ENCODE measurements at places on chromosomes 11 and 22.

DNA sequence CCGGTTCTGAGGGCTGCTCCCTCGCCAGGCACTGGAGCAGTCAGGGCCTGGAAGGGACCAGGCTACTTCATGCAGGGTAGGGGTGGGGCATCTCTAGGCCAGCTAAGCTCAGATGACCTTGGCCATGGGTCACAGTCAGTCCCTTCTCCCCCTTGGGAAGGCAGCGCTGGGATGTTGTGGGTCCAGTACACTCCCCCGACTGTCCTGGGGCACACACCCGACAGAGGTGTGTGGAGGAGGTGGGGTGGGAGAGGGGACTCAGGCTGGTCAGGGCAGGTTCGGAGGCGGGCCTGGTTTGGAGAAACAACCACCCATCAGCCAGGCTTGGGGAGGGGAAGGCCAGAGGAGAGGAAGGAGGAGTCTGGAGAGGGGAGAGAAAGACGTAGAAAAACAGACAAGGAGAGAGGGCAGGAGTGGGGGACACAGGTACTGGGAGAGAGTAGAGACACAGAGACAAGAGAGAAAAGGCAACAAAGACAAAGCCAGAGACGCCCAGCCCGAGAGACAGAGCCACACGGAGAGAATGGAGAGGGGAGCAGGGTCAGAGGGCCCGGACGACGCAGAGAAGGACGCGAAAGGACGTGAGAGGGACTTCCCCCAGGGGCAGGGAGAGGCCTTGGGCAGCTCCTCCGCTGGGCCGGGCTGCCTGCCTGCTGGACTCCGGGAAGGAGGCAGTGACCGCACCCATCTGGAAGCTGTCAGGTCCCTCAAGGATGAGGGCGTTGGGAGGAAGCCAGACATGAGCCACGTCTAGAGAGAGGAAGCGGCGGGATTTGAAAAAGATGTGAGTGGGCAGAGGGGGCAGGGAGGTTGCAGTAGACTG lies 30.6 kb upstream of the TSKU start:
- DNase-seq: no peak

DNA sequence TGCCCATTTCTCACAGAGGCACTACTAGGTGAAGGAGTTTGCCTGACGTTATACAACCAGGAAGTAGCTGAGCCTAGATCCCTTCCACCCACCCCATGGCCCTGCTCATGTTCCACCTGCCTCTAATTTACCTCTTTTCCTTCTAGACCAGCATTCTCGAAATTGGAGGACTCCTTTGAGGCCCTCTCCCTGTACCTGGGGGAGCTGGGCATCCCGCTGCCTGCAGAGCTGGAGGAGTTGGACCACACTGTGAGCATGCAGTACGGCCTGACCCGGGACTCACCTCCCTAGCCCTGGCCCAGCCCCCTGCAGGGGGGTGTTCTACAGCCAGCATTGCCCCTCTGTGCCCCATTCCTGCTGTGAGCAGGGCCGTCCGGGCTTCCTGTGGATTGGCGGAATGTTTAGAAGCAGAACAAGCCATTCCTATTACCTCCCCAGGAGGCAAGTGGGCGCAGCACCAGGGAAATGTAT lies 14.1 kb downstream of the PIK3IP1 start:
- DNase-seq: peak; percentile 52

DNA sequence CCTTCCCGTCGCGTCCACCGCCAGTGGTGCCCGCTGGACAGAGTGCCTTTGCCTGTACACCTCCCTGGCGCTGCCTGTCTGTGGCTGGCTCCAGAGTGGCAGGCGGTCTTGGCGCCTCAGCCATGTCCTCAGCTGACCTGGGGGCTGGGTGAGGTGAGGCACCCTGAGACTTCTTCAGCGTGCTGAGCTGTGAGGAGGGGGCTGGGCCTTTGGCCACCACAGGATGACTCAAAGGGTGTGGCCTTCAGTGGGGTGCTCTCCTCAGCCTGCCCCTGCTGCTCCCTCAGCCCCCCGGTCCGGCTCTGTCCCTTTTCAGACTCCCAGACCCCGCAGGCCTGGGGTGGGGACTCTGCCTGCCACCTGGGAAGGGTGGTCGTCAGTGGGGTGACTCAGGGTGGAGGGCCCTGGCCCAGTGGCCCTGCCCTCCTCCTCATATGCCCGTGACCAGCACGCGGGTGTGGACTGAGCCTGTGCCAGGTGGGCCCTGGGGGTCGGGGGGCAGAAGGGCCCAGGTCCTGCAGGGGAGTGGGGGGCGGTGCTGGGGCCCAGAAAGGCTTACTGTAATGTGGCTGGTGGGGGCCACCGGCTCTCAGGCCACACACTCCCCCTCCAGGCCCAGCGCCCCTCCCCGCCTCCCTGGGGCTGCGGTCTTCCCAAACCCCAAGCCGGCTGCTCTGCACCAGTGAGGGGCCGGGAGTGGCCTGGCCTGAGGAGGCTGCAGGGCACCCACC lies 15.9 kb downstream of the CRELD2 start:
- DNase-seq: peak; percentile 46

DNA sequence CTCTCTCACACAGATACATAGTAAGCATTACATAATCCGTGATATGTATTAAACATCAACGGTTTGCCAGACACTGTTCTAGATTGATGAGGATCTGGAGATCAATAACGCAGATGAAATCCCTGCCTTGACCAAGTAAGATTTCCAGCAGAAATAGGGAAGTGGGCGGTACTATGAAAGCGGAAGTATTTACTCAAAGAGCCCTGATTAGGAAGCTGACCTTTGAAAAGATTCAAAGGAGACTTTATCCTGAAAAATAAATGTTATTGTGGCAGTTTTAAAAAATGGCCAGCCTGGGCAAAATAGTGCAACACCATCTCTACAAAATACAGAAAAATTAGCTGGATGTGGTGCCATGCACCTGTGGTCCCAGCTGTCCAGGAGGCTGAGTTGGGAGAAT lies 26.8 kb downstream of the GAB2 start:
- DNase-seq: no peak

DNA sequence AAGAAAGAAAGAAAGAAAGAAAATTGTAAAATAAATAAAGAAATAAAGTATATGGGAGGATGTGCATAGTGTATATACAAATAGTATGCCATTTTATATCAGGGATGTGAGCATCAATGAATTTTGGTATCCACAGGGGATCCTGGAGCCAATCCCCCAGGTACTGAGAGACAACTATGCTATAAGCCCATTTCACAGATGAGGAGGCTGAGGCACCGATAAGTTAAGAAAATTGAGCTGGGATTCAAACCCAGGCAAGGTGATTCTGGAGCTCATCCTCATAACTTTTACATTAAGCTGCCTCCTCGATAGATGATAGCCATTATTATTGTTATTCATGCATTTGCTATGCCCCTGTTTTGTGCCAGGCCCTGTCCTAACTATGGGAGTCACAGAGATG lies 47.0 kb upstream of the ACCSL start:
- no peak for DNase-seq

- no peak for DNase-seq
Observed at GRCh38 chr11:111736621-111737443, 29.4 kb downstream of the PPP2R1B start.

DNA sequence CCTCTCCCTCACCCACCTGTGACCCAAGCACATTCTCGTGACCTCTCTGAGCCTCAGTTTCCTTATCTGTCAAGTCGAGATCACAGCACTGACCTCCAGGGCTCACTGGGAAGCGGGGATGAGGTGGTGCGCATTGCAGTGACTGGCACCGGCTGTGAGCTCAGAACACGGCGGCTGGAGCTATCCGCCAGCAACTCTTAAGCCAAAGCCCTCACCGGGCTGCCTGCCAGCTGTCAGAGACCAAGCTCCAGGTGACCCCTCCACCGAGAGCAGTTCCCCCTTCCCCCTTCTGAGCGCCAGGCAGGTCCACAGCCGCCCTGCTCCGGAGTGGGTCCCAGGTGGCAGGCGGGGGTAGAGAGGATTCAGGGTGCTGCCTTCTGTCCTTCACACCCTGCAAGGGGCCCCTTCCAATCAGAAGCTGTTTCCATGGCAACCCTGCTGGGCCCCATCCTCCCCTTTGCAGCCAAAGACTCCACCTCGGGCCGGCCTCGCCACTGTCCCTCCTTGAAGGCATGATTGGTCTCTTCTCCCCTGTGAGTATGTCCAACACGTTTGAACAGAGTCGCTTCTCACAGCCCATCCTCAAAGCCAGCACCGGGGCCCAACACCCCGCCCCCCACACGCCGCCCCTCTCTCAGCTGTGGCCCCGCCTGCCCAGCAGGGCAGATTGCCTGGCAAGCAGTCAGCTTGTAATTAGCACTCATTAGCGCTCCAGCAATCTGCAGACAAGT lies 98.7 kb downstream of the WNT7B start:
- no peak for DNase-seq

DNA sequence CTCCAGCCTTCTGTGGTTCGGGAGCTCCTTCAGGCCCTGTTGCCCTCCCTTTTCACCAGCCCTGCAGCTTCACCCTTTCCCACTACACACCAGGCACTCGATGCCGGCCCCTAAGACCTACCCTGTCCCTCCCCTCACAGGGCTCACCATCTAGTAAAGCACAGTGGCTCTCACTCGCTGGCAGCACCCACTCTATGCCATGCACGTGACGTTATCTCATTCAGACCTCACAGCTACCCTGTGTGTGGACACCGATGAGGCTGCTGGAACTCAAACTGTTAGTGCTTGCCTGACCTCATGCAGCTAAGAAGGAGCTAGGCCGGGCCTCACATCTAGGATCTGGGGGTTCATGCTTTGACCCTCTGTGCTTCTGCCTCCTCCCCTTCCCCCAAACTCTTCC lies 45.5 kb downstream of the SCN3B start:
- DNase-seq: no peak

DNA sequence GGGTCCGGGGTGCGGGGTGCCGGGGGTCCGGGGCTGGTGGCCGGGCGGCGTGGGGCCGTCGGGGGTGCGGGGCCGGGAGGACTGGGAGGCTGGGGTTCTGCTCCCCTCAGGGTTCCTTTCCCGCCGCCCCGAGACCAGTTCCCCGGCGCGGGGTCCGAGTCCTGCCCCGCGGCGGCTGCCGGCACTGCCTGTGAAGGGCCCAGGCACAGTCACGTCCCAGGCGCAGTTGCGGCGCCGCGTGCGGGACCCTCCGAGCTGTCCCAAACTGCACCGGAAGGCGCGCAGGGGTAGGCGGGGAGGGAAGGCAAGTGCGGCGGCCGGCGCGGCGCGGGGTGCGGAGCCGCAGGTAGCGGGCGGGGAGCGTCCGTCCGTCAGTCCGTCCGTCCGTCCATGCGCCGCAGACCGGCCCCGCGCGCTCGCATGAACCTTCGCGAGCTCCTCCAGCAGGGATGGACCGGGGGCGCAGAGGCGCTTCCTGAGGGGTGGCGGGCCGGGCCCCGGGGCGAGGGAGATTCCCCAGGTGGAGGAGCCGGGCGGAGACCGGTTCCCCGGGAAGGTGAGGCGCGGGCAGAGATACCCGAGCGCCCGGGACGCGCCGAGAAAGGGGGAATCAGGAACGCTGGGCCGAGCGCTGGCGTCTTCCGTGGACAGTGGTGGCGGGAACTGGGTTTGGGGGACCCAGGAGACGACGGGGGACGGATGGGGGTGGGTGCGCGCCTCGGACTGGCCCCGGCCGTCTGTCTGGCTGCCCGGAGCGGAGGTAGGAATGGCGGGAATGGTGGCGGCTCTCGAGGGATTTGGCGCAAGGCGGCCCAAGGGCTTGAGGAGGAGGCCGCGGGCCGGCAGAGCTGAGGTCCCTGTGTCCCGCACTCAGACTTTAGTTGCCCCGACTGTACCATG lies 3.1 kb upstream of the ADORA2A start:
- DNase-seq: peak; percentile 66

DNA sequence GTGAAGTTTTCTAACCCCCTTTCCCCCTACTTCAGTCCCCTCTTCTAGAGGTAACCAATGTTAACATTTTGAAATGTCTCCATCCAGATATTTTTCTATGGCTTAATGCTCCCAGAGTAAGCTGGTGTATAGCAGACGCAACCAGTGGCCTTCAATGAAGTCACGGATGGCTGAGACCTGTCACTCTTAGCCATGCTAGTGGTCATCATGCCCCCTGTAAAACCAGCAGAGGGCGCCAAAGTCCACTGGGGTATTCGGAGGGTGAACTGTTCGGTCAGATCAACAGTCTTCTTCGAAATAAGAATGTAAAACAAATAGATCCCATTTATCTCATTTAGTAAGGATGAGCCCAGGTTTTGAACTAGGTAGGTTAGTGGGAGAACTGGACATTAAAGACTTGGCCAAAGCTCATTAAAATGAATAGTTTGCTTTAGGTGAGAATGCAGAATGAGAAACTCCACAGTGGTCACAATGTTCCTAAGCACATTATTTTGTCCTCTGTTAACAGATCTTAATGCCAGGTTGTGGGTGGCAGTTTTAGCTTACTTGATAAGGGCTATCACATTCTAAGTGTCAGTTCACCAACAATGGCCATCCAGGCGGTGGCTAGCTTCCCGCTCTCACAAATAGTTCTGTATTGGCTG lies 8.6 kb upstream of the MMP8 start:
- DNase-seq: peak; percentile 15

GRCh38 chr22:22086501-22087158 lies 104.0 kb upstream of the TOP3B start:
- DNase-seq: no peak

- peak; percentile 30 for DNase-seq
Observed at GRCh38 chr11:36376009-36376887, 80.2 kb downstream of the PRR5L start.

DNA sequence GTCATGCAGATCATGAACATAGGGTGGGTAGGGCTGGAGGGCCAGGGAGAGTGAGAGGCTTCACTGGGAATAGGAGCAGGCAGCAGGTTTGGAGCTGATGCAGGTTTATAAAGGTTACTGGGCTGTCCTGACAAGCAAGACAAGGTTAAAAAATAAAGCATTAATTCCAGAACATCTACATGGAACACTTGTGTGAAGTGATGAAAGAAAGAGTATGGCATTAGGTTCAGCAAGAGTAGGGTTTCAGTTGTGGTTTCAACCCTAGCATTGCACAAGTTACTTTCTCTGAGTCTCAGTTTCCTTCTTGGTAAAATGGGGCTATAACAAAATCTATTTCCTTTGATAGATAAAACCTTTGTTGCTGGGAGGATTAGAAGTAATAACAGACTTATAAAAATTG lies 114.6 kb upstream of the SESN3 start:
- DNase-seq: no peak

DNA sequence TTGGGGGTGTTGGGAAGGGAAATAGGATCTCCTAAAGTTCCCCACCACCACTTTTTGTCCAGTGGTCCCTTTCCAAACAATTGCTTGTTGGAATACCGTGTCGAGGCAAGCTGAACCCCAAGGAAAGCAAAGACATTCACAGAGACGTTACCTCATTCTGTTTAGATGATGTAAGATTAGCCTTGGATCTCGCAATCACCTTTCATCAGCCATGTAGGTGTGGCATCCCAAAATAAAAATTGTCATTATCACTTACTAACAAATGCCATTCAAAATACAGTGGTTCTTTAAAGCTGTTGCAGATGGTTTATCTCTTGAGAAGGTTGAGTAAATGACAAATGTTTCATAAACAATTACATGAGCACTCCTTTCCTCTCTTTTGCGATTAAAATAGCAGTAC lies 86.5 kb upstream of the SLC25A18 start:
- no peak for DNase-seq
